ENCODE measurements at places on chromosomes 13 and 19. TPM values are rescaled to one million over a fixed set of nuclear protein-coding genes. Genes with fewer than 3 reads are reported as not detected.

DNA sequence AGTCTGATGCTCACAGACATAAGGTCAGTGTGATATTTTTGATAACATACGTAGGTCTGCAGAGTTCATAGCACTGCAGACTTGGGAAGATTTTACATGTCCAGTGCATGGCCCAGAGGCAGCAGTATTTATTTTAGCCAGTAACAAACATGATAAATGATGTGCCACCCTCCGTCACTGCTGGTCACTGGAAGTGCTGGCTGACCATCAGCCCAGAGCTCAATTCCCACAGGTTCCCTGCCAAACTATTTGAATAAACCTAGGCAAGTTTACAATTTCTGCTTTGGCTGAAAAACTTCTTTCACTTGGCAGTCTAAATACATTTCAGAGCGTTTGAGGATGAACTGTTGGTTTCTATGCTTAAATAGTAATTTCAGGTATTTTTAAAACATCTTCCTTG, 135.5 kb upstream of the EDNRB start:
- DNase-seq = no peak

DNA sequence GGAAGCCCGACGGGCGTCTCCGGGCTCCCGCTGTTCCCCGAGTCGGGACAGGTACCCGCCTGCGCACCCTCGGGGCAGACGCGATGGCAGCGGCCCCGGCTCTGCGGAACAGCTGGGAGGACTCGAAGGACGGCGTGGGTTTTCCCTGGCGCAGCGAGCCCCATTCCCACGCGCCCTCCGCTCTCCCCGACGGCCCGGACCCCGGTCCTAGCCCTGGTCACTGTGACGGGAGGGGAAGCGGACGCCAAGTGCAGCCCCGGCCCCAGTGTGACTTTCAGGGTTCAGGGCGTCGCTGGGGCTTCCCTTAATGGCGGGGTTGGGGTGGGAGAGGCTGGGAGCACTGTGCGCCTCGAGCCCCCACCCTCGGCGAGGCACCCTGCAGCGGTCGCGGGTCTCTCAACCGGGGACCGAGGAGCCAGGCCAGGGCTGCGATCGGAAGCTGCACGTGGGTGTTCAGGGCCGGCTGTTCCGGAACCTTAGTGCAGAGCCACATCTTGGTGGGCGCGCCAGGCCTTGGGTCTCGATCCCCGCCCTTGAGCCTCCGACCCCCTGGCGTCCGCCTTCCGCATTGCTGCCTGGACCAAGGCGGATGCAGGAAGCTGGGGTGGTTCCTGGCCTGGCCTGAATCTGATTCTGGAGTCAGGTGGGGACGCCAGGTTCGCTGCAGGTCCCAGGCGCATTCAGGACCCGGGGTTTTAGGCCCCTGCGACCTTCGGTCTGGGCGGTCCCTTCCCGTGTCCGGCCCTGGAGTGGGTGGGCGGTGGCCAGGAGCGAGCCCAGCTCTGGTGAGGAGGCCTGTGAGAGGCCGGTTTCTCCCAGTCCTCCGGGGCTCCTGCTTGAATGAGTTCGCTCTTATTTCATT, 3.5 kb downstream of the LGALS7B start:
- DNase-seq = no peak

DNA sequence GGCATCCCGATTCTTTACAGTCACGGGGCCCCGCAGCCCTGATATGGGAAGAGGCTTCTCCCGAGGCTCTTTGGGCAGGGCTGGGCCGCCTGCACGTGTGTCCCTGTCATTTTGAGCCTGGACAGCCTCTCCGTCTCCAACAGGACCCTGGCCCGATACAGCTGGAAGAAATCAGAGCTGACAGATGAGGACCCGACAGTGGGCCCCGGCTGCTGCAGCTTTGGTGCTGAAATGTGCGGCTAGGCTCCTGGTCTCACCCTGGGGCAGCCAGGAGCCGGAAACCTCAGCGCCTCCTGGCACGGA, 3.2 kb downstream of the PIAS4 start:
- no peak for DNase-seq

GRCh38 chr13:40776681-40777165, 5.7 kb upstream of the MRPS31 start:
- no peak for DNase-seq

GRCh38 chr13:91212231-91212630, 135.3 kb upstream of the MIR17HG start:
- no peak for DNase-seq

GRCh38 chr13:99433543-99434075, 67.7 kb upstream of the TM9SF2 start:
- no peak for DNase-seq

DNA sequence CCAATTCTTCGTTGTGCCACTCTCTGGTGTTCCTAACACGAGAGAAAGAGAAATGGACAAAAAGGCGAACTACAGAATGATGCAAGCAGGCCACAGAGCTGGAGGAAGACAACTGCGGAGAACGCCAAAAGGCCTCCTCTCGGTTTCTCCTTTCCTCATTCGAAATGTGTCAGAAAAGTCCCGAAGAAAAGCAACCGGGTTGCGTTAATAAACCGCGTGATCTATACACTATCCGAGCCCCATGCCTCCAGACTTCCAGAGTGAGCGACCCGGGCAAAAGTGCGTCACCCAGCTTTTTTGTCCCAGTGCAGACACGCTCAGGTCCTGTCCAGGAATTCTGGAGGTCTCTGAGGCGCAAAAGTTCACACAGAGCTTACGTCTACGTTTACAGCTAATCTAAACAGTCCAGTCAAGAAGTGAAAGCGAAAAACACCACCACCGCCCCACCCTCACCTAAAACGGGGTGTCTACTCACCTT, 413 bp downstream of the N4BP2L2 start:
- DNase-seq = peak; percentile 41

MOB3A gene
- total RNA-seq = 9.7 TPM

DNA sequence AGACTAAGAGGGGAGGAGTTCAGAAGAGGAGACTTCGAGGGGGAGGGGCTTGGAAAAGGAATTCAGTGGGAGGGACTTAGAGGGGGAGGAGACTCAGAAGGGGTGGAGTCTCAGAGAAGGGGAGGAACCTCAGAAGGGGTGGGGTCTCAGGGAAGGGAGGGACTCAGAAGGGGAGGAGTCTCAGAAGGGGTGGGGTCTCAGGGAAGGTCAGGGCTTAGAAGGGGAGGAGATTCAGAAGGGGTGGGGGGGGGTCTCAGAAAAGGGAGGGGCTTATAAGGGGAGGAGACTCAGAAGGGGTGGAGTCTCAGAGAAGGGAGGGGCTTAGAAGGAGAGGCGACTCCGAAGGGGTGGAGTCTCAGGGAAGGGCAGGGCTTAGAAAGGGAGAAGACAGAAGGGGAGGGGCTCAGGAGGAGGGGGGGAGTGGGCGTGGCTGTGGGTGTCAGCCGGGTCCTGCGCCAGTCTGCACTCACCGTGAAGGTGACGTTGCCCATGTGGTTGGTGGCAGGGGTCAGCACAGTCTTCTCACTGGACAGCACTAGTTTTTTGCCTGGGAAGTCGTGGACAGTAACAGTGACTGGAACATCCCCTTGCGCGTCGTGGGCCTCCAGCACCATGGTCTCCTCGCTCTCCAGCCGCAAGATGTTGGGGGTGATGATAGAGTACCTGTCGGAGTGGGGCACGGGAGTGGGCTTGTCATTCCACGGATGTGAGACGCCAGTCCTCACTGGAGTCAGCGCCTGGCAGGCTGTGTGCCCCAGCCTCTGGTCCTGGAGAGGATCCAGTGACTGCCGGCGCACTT, 1.5 kb downstream of the C3 start:
- DNase-seq = no peak

- no peak for DNase-seq
Observed at GRCh38 chr13:28268800-28269223, 130.5 kb downstream of the PAN3 start.

- no peak for DNase-seq
Observed at GRCh38 chr19:3068071-3068470, 5.8 kb upstream of the TLE5 start.

OR7A17 gene
- not detected for total RNA-seq

DENND1C gene
- not detected for total RNA-seq

DNA sequence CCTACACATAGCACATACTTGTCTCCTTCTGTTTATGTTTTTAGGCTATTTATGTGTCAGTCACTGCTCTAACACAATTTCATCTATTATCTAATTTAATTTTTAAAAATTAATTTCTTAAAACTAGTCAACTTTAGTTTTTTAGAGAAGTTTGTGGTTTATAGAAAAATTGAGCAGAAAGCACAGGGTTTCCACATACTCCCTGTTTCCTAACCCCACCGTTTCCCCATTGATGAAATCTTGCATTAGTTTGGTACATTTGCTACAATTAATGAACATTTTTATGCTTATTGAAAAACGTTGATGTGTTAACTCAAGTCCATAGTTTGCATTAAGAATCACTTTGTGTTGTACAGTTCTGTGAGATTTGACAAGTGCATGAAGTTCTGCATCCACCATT, 53.5 kb downstream of the TNFSF13B start:
- no peak for DNase-seq

GSK3A gene
- 27.3 TPM for total RNA-seq

DNA sequence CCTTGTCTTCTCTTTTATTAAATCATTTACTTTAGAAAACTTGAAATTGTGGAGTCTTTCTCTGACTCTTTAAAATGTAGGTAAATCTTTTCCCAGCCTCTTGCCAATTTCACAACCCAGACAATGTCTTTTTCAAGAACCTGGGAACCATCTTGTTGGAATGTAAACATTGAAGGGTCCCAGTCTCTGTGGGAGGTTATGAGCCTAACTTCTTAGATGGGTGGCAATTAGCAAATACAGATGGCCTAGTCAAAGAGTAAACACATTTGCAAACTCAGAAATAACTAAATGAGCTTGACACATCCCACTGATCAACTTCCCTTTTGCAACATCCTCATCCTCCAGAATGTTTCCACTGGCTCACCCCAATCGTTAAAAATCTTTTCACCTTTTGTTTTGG, 721.0 kb downstream of the PCDH9 start:
- no peak for DNase-seq

NLRP4 gene
- not detected for total RNA-seq

RNF17 gene
- not detected for total RNA-seq

- no peak for DNase-seq
Observed at GRCh38 chr19:57308514-57308913, 11.8 kb upstream of the ZNF543 start.

Measured in MG63 (cell line).